CD4-positive, alpha-beta memory T cell (primary cell): ENCODE measurements at places on chromosomes 16 and 17. TPM values are rescaled to one million over a fixed set of nuclear protein-coding genes. Genes with fewer than 3 reads are reported as not detected.

The PRSS21 gene
- 2.6 TPM for total RNA-seq

GRCh38 chr17:9098242-9098825 lies 77.0 kb downstream of the NTN1 start:
- no peaks in the 10 kb centered on the region for H3K27me3 ChIP-seq
- no peak for DNase-seq
- no peak overlapping the region for H3K27ac ChIP-seq
- no peaks in the 10 kb centered on the region for H3K4me1 ChIP-seq
- no peaks in the 10 kb centered on the region for H3K36me3 ChIP-seq

The KRTAP9-1 gene
- not detected for total RNA-seq

DNA sequence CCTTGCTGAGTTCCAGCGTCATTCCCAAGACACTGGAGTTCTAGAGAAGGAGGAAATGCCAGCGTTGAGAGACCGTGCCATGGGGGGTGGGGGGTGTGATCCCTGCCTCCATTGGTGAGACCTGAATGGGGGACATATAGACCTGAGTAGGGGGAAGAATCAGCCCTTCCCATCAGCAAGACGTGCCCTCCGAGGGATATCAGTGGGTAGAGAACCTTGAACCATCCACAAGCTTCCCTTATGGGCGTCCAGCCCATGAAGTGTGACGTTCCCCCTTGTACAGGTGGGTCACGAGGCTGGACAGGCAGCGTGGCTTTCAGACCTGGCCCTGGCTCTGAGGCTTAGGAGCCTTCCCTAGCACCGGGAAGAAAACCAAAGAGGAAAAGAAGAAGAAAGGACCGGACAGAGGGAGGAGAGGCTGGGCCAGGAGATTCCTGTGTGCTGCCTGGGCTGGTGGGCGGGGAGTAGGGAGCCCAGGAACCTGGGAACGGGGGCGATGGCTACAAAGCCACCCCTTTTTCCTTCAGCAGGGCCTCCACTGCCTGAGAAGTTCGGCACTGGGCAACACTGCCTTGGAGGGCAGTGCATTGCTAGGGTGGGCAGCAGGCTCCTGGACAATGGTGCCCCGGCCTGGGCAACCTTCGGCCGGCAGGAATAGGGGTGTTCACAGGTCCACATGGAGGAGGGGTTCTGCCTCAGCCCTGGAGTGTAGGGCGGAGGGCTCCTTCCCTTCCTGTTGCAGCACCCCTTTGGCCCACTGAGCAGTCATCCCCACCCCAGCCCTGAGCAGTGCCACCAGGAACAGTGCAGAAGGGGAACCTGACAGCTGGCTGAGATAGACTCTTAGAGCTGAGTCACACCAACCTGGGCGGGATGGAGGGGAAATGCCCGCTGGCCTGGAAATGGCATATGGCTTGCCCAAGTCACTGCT lies 7.2 kb downstream of the RAB11FIP4 start:
- no peaks in the 10 kb centered on the region for H3K4me1 ChIP-seq
- H3K27ac ChIP-seq: no peak overlapping the region
- H3K4me3 ChIP-seq: no peak overlapping the region
- H3K27me3 ChIP-seq: no peaks in the 10 kb centered on the region
- H3K36me3 ChIP-seq: no peaks in the 10 kb centered on the region

- no peak overlapping the region for H3K27ac ChIP-seq
- DNase-seq: no peak
- no peaks in the 10 kb centered on the region for H3K4me1 ChIP-seq
- H3K27me3 ChIP-seq: peaks cover 4% of the 10 kb centered on the region
- H3K36me3 ChIP-seq: no peaks in the 10 kb centered on the region
Measured at GRCh38 chr17:1999557-2000251, 25.4 kb downstream of the RTN4RL1 start.

DNA sequence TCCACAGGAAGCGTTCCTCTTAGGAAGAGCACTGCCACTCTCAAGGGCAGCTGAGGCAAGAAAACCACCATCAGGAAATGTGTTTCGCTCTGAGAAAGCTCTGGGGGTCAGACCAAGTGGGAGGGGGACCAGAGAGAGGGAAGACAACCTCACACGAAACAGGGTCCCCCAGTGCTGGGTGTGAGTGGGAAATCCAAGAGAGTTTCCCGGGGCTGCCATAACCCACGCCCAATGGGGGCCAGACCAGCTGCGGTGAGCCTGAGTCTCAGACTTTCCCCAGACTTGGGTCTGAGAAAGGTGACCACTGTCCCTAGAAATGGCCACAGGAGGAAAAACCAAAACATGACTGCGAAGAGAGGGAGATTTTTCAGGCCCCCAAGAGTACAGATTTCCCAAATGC lies 14.5 kb downstream of the DNAH17 start:
- H3K4me3 ChIP-seq: no peak overlapping the region
- no peaks in the 10 kb centered on the region for H3K36me3 ChIP-seq
- no peak for DNase-seq
- no peaks in the 10 kb centered on the region for H3K27me3 ChIP-seq
- no peak overlapping the region for H3K27ac ChIP-seq
- no peaks in the 10 kb centered on the region for H3K4me1 ChIP-seq
